Hypothalamus (tissue), 51 donors: ENCODE measurements at places on chromosomes 11 and 22.

DNA sequence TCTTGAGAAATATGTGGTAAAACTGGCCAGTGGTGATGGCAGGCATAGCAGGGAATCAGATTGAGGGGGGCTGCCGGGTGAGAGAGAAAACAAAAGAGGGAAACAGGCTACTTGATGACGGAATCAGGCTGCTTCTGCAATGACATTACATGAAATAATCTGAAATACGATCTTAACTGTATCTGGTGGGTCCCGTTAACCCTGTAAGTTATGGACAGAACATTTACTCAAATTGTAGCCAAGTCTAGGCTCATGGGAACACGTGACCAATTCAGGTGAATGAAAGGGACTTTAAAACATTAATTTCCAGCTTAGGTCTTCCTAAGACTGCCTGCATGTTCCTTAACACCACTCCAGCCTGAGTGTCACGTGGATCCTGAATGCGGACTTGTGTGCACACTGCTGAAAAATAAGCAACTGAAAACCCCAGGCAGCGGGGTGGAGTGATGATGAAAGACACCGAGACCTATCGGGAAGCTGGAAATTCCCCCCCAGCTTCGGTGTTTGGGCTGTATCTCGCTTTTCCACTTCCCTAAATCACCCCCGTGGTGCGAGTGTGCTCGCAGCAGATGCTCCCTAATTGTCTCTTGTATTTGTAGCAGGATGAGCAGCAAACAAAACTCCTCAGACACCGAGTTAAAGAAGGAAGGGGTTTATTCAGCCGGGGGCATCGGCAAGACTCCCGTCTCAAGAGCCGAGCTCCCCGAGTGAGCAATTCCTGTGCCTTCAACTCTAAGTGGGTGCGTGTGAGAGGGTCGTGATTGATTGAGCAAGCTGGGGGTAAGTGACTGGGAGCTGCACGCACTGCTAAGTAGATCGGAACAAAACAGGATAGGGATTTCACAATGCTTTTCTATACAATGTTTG, 145.0 kb upstream of the GRK3 start:
- no peak for DNase-seq

GRCh38 chr11:30586251-30587144, at the start of gene MPPED2:
Gene MPPED2 (minus strand): TSS chr11:30586353. CDS start chr11:30580373, 5,980 bp downstream.
- DNase-seq, result no peak

DNA sequence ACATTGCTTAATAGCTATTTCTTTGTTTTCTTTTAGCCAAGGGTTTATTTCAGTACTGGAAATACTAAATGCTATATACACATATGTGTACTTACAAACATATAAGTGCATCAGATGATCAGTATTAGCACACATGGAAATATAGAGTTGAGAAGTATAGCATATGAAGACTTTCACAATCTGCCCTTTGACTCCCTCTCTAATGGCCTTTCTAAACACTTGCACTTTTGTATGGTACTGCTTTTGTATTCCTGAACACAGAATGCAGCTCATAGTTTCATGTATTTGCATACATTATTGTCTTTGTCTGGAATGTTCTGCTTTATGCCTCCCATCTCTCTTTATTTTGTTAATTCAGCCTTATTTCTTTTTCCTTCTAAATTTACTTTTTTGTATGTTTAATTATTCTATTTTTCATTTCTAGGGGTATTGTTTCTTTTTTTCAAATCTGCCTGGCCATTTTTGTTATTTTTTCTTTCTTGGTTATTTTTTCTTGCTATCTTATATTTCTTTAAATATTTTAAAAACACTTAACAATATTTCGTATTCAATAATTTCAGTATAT, 28.8 kb downstream of the ACER3 start:
- no peak for DNase-seq

DNA sequence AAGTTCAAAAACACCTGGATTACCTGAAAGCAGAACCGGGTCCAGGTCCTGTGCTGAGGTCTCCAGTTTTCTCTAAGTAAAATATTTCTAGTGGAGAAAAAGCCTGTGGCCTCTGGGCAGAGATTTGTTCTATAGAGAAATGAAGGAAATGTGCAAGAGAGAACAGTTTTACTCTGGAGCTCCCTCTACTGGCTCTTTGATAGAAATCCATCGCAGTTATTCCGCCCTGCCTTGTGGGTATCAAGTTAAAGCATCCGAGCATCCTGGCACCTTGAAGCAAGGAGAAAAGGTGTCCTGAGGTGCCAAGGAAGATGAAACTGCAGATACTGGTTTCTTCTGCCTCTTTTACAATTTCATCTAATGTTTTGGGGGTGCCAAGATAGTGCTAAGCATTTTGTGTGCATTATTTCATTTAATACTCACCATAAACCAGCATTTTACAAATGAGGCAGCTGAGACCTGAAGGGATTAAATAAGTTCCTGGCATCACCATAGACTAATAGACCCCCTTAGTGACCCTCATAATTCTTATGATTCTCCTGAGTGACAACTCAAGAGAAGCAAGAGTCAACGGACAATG, 113.1 kb upstream of the HSD17B12 start:
- no peak for DNase-seq

DNA sequence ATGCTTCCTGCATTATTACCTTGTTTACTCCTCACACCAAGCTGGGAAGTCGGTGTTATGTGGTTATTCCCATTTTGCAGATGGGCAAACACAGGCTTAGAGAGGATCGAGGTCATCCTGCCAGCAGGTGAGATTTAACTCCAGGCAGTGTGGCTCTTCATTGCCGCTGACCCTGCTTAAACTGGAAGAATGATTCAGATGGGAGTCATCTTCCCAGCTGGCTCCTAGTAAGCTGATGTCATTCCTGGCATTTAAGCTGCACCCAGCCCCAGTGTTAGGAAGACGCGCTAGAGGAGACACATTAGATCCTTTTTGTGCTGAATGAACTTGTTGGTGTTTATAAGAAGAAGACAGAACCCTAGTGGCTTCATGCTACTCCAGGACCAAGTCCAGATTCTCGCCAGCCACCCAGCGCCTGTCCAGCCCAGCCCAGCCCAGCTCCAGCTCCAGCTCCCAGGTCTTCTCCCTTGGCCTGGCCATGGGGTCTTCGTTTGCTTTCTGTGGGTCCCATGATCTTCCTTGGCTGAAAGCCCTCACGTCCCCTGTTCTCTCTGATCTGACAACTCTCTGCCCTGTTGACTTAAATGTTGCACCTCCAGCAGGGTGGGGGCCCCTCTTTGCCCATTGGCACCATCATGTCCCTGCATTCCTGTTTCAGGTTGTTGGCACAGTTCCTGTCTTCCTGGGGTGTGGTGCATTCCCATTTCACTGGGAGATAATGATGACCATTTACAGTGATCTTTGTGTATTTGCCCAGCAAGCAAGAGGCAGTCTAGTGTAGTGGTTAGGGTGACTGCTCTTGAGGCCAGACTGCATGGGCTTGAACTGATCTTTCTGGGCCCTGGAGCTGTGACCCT, 13.6 kb downstream of the PARVB start:
- no peak for DNase-seq

DNA sequence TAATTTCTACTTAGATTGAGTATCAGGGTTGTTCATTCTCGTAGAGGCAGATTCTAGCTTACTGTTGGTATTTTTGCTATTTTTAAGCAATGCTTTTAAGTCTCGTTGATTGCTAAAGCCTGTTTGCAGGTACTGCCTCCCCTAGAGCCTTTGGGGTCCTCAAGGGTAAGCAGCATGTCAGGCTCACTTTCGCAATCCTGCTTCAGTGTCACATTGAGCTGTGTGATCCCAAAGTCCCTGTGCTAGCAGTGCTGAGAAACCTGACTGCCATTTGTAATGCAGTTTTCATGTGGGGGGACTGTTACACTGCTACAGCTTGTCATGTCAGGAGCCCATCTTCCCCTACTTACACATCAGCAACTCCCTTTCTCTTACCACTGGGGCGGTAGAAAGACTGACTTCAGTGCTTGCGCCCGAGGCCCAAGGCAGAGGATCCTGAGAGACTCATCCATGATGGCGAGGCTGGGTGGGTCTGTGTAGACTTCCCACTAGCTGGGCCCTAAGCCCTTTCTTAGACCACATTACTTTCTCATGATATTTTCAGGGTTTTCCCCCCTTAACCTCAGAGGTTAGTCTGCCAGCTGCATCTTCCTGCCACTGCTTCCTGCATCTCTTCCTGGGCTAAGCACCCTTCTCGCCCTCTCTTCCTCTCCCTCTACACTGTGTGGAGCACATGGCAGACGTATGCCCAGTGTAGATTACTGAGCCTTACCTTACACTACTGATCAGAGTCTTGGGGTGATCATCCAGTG, 40.8 kb upstream of the ST14 start:
- no peak for DNase-seq

DNA sequence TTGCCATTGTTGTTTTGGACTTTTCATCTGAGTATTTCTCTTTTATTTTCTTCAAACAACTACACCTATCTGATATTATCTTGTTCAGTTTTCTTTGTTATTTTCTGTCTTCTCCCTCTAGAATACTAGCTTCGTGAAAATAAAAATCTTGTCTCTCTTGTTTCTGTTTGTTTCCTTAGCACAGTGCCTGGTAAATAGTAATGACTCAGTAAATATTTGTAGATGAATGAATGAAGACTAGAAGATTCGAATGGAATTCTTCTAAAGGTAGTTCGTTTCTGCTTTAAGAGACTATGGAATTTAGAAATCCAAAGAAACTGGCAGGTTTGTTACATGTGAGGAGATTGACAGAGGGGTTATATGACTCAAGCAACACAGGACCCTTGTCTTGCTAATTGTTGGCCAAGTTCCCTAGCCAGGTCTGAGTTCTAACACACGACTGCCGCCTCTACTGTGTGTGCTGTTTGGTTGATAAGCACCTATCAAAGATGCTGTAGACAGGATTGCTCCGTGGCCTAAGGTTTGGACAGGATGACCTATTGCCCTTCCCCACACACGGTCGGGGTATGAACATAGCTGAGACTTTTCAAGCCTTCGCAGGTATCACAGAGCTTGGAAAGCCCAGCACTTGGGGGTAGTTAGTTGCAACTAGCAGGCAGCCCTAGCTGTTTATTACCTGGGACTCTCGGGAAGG, 831 bp upstream of the TMEM135 start:
- no peak for DNase-seq

DNA sequence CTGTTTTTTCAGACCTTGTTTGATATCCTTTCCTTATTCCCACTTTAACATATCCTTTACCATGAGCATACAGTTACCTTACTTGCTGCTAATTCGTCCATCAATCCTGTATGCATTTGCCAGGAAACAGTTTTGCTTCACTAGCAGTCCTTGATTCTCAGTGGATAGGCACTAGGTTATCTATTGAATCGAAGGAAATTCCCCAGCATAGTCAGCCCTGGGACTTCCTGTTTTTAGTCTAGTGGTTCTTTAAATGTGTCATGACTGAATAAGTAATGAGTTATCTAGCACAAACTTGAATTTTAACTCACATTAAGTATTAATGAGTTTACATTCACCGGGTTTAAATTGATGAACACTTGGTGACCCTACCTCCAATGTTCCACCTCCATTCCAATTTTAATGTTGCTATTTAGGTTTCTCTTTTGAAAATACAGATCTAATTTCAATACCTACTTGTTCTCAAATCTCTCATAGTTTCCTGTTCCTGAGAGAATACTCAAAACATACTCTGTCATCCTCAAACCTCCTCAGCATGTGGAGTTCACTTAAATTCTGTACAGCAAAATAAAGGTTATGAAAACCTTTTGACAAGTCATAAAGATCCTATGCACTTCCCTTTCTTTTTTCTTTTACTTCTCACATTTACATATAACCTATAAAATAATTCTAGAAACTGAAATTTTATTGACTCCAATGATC, 1375.1 kb upstream of the TENM4 start:
- no peak for DNase-seq

- no peak for DNase-seq
These were observed 3.6 kb downstream of the IZUMO1R start for GRCh38 chr11:94308024-94308423.

- peak; percentile 71 for DNase-seq
These were observed 3.8 kb downstream of the SMTN start for GRCh38 chr22:31084811-31085492.

DNA sequence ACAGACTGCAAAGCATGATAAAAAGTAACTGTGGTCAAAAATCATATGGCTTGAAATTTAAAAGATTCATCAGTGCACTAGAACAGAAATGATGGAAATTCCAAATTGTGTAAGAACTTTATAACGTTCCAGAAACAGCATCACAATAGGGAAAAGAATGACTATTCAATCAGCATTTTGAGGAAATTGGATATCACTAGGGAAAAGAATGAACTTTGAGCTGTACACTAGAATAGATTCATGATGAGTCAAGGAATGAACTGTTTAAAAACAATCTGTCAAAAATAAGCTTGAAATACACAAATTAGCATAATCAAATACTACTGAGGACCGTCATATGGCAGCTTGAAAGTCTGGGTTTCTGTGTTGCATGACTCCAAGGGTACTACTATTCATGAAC, 20.5 kb upstream of the HEPHL1 start:
- DNase-seq, result no peak
